ENCODE measurements at places on chromosomes 12 and 14. TPM values are rescaled to one million over a fixed set of nuclear protein-coding genes. Genes with fewer than 3 reads are reported as not detected.

DNA sequence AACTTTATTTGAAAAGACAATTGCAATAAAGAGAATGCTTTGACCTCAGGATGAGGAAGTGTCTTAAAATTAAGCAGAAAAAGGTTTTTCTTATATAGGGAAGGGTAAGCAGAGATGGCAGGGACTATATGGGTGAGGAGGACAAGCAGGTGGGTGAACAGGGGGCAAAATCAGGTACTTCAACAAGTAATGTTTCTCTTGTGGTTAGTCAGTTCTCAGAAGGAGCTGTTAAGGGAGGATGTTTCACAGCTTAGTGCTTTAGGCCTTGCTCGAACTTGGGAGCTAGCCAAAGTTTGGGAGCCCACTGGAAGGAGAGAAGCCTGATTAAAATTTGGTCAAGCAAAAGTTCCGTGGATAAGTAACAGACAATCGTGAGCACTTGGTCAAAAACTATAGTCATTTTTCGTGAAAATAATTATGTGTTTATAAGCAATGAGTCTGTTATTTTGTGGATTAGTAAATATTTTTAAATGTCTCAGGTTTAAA, 364.2 kb upstream of the TMPO start:
- DNase-seq, result no peak

GRCh38 chr14:68862954-68863594, 70.2 kb upstream of the ZFP36L1 start:
- DNase-seq, result peak; percentile 62

GRCh38 chr14:67420102-67420739, 8.3 kb upstream of the PLEK2 start:
- DNase-seq, result no peak

- no peak for DNase-seq
These were observed 907.9 kb downstream of the VRK1 start for GRCh38 chr14:97705107-97705506.

DNA sequence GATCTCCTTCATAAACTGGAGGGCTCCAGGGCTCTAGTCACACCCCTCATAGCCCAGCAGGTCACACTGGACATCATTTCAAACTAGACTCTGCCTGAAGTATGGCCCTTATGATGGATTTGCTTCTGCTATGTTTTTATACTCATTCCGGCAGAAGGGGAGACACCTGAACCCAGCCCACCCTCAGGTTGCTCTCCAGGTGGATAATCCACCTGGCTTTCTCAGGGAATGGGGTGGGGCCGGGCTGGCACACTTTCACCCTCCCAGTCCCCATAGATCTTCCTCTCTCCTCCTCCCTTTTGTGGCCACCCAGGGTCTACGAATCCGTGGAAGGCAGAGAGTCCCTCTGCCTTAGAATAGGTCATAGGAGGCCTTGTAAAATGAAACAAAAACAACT, 9.8 kb upstream of the KRT73 start:
- no peak for DNase-seq

DNA sequence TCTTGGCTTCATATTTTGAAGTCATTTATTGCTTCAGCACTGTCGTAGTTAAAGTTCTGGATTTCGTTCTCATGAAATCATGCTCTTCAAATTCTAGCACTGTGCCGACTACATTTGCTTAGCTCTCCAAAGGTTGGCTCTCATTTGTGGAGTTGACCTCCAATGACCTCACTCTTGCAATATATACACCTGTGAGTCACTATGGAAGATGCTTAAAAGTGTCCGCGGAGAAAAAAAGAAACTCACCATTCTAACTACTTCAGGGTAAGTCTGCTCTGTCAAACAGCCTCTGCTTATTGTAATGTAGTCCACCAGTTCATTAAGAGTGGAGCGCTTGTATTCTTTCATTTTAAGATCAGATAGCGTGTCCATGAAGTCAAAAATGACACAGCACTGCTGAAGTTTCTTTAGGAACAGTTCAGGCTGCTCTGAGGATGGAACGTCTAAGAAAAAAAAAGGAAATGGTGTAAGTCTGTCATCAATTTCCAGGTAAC, 89.7 kb downstream of the PPP2R5E start:
- no peak for DNase-seq

- DNase-seq, result no peak
These were observed 260.5 kb downstream of the NEDD1 start for GRCh38 chr12:97167598-97167997.

RPL6 gene
- total RNA-seq, result 1,039 TPM

GALNT4 gene
- 8.0 TPM for total RNA-seq
